GM19239 (cell line): ENCODE measurements at places on chromosomes 3 and 15.

DNA sequence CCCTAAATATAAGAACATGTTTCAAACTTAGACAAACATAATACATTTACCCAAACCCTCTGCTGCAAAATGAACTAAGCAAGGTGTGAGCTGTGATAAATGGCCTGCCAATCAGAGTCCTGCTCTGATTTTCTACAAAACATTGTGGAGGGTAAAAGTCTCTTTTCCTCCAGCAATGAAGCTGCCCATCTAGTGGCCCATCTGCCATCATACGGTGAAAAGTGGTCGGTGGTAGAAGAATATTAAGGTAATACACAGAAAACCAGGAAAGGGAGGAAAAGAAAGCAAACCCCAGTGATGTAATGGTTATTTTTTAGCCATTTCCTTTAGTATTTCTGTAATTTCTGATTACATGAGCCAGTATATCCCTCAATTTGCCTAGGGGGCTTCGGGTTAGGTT is 838.1 kb downstream of the TBL1XR1 start:
- DNase-seq, result no peak

DNA sequence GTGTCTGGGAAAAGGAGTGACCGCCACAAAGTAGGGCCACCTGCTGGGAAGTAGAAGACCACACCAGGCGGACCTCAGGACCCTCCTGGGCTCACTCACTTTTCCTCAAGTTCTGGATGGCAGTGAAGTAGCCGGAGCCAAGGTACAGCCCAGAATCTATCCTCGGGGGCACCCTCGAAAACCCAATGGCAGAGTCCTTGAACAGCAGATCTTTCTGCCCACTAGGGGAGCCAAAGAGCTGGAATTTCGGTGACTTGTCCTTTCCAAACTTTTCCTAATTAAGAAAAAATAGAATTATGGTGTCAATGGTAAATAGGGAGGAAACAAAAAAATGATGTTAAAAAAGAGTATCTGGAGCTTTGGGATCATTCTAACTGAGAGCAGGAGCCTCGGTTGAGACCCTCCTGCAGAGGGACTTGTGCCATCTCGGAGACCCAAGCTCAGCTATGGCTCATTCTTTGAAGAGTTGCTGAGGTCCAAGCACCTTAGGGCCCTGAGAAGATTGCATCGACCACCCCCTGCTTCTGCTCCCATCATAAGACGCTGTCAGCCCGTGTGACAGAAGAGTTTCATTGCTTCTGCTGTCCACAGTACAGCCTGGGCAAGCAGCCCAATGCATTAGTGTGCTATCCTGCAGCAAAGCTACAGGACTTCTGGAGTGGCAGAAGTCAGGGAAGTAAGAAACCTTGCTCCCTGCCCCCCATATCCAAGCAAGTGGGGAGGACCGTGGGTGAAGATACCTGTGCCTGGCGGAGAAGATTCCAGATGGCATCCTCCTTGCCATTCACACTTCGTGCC is 14.8 kb downstream of the LTF start:
- DNase-seq, result no peak

GRCh38 chr15:79378394-79379109 is 53.6 kb upstream of the MINAR1 start:
- DNase-seq, result no peak

DNA sequence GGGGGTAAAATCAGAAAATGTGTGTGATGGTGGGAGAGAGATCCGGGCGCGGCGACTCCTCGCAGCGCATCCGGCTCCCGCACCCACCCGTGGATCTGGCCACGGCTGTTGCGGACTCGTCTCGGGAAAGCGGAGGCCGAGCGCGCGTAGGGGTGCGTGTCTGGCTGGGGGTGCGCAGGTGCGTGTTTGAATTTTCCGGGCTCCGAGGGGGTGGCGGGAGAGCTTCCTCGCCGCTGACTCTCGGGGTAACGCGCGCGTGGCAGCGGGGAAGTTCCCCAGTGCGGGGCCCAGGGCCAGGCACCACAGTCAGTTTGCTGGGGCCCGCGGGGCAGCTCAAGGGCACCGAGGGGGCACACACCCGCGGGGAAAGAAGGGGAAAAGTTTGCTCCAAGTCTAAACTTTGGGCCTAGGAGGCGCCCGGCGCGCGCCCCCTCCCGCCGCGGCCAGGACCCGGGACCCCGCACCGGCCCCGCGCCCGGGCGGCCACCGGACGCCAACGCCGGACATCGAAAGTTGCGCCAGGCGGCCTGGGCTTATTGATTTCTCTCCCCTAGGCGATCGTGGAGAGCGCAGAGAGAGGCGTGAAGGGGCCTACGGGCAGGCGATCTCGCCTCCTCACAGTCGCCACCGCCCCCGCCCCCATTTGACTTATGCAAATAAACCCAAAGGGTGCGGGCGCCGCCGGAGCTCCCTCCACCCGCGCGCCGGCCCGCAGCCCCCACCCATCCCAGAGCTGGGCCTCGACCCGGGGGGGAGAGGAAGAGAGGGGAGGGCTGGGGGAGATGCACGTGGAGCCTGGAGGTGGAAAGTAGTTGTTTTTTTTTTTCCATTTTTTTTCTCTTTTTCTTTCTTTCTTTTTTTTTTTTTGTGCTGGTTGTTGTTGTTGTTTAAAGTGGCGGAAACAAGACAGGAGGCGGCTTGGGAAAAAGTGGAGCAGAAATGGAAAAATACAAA is 639 bp downstream of the FOXP1 start:
- no peak for DNase-seq

DNA sequence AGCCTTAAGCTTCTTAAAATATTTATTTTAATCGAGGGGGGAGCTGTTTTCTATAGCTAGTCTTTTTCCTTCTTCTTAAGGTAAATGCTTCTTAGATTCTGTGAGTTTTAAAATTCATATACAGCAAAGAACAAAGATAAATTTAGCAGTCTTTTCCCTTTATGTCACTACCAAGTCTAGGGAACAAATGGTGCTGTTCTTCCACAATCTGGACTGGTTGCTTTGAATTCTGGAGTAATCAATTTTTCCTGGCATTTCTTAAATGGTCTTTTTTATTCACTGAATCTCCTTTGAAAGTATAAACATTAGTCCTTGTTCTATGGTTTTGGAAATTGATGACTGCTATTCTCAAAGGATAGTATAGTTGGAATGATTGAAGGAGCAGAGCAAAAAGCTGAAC is 82.8 kb downstream of the CHL1 start:
- no peak for DNase-seq

DNA sequence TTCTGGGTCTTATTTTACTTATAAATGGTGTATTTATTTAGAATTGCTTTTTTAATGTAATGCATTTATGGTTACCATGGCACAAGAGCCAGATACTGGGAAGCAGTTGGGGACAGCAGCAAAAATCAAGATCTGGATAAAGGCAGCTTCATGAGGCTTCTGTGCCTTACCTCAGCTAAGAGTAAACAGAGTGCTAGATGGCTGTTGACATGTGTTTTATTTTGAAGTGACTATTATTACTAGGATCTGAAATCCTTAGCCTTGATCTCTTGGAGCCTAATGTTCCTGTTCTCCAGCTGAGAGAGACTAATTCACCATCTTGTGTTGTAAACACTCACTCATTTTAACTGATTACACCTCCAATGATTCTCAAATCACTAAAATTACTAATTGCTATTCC is 317.8 kb downstream of the LPP start:
- DNase-seq, result no peak

- no peak for DNase-seq
Observed at GRCh38 chr3:72093270-72093991, 308.5 kb upstream of the PROK2 start.

- DNase-seq, result no peak
Observed at GRCh38 chr15:95845862-95846515, 484.5 kb upstream of the NR2F2 start.

GRCh38 chr15:35671197-35671596 is 125.2 kb upstream of the DPH6 start:
- no peak for DNase-seq

DNA sequence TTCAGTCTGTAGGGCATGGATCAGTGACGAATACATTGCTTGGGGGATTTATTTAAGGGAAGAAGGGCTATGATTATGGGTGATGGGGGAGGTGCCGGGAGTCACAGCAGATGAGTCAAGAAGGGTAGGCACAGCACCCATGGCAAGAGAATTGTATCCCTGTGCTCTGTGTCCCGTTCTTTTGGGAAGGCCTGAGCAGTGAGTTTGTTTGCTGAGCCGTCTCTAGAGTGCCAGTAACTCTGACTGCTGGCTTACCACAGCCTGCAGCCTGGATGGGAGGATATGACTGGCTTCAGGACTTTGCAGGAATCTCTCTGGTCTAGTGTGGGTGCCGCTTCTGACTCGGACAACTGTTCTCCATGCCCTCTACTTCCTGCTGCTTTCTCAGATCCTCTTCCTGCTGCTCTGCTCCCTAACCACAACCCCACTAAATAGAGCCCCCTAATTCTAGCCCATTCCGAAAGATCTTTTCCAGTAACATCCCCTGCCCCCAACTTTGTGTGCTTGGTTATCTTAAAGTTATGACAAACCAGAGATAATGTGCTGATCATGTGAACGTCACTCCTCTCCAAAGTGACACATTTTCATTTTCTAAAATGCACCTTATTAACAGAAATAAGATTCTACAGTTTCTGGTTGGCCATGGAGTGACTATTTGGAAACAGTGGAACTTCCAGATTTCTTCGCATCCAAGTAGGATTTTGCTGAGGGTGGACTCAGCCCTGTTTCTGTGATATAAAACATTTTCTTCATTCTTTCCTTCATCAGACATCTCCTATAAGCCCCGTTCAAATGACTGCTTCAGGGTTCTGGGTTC is 239.0 kb downstream of the SLCO3A1 start:
- no peak for DNase-seq

DNA sequence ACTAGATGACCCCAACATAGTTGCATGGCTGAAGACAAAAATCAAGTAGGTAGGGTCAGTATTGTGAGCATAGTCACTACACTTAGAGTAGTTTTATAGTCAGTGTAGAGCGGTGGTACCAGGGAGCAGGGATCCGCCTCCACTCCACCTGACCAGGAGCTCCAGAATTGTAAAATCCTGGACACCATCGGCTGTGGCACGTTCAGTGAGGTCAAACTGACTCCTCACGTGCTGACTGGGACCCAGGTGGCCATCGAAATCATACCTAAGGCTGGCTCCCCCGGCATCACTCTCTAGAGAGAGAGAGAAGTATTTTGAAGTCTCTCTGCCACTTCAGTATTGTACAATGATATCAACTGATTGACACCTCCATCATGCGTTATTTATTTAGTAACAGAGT is 59.7 kb upstream of the TAMM41 start:
- DNase-seq, result no peak

GRCh38 chr3:68819361-68819760 is 113.0 kb downstream of the TAFA4 start:
- DNase-seq, result no peak

GRCh38 chr3:3851621-3852323 is 52.5 kb downstream of the LRRN1 start:
- no peak for DNase-seq
